ENCODE measurements at places on chromosomes 3 and 15.
A peak's percentile ranks its signal among the peaks of the same experiment; 100 is the strongest.

- no peak for DNase-seq
These were observed 67.7 kb downstream of the SCAPER start for GRCh38 chr15:76837474-76837873.

DNA sequence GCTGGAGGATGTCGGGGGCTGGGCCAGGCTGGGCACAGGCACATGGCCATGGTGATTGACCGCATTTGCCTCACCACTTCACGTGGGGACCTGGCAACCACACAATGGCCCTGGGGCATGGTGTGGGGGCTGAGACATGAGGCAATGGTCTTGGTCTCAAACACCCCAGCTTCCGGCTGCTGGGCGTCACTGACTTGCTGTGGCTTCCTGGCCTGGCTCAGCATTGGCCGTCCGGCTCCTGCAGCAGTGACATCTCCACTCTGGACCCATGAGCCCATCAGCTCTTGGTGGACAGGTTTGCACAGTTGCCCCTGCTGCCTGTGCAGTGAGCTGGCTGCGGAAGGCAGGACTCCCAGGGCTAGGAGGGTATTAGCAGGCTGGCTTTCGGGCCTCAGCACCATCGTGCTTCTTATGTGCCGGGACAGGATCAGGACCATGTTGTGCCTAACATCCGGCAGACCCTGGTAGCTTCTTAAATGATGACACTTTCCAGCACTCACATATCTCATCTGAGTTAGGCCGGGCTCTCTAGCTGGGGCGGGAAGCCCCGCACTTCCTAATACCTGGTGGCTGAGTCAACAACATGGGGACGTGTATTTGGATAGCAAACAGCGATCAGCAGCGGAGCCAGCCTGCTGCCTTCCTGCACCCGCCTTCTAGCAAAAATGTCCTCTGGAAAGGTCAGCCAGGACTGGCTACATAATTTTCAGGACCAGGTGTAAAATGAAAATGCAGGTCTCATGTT is 34.1 kb downstream of the ZNF710 start:
- no peak for DNase-seq

DNA sequence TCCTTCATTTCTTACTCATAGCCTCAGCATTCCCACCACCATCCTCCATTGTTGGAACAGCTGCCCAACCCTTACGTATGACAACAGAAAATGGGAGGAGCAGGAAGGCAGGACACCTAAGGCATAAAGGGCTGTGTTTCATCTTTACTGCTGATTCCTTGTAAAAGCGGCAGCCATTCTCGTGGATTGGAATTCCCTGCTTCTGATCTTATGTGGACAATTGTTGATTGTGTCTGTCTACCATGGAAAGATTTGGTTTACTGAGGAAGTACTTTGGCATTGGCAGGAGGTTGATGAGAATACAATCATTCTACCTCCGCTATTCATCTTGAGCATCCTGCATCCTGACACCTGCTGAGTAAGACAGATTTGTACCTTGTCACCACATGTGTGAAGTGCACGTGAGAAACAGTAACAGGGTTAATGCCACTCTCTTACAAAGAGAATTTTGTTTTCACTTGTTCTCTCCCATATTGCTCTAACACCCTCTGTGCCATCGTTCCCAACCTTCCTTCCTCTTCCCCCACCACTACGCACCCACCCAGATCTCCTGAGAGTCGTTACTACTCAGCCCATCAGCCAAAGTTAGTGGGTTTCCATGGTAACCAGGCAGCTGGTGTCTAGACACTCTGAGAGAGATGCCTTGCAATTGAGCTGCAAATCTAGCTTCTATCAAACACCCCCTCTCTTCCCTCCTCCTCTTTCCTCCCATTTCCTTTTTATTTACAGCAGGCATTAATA is 75.7 kb downstream of the GAP43 start:
- DNase-seq: no peak

GRCh38 chr15:63990454-63990853 is 55.8 kb downstream of the DAPK2 start:
- no peak for DNase-seq

DNA sequence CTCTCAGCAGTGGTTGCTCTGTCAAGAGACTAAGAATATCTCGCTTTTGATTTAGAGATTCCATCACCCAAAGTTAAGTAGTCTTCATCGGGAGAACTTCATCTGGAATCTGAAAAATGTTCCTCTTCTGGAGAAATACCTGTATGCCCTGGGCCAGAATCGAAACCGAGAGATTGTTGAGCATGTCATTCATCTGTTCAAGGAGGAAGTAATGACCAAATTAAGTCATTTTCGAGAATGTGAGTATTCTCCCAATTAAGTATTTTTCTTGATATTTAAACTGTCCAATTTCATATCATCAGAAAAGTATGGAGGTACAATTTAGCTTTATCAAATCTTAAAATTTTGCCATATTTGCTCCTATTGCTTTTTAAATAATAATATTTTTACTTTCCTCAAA is 12.9 kb upstream of the PSMA4 start:
- DNase-seq: no peak

- DNase-seq: no peak
These were observed 14.6 kb downstream of the ADAM10 start for GRCh38 chr15:58734859-58735258.

DNA sequence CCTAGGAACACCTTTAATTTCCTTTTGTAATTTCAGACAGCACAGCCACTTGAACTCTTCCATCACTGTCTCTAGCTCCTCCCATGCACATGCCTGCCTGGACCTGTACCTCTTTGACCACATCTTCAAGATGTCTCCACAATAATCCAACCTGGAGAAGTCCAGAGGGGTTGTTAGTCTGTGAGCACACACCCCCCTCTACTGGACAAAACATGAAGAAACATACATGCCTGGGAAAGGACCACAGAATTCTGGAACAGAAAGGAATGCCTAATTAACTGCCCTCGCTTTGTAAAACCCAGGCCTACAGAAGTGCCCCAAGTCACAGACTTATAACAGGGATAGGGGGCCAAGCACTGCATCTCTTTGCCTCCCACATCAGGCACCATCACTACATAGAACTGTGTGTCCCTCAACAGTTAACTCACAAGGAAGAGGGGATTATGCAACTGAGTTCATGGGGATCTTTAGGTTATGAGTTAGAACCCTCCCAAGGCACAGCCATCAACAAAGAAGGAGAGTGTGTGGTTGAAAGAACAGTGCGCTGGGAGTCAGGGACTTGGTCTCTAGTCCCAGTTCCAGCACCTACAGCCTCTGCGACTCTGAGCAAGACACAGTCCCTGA is 61.7 kb downstream of the FMN1 start:
- DNase-seq: no peak

GRCh38 chr3:21621181-21621651 is 129.8 kb downstream of the ZNF385D start:
- DNase-seq: no peak

DNA sequence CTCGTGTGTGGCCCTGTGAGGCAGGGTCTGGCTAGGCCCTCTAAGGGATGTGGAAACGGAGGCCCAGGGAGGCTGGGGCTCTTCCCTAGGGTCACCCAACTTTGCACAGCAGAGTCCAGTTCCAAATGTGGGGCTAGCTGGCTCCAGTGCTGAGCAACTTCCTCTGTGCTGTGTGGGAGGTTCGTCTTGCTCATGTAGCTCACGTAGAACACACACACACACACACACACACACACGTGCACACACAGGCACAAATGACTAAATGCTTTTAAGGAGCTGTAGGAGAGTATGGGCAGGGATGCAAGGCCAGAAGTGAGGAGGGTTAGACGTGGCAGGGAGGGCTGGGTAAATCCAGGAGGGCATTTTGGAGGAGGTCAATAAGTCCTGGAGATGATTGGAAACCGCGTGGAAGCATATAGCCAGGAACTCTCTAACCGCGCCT is 213.8 kb downstream of the RPLP1 start:
- DNase-seq: no peak

DNA sequence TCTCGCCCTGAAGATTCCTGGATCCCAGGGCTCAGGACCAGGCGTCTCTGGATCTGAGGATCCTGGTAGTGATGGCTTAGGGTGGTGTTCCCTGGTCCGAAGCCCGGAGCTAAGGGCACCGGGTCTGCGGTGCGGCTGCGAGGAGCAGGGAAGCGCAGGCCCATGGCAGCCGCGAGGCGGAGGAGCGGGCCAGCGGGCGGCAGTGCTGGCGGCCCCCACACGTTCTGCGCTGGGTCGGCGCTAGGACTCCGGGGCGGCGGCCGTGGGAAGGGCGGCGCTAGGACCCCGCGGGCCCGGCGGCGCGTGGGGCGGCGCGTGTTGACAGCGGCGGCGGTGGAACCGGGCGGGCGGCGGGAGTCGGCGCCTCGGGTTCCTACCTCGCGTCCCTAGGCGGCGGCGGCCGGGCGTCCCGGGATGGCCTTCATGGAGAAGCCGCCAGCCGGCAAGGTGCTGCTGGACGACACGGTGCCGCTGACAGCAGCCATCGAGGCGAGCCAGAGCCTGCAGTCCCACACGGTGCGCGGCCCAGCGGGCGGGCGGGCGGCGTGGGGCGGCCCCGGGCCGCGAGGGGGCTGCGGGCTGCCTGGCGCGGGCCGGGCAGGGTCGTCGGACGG is at the start of gene PXK:
TSS of gene PXK (plus strand) at position 318 of the 614 bp plus-strand sequence. CDS start at position 415, 97 bp downstream.
- peak; percentile 50 for DNase-seq

GRCh38 chr3:17094551-17094950 is 209.8 kb downstream of the PLCL2 start:
- no peak for DNase-seq

DNA sequence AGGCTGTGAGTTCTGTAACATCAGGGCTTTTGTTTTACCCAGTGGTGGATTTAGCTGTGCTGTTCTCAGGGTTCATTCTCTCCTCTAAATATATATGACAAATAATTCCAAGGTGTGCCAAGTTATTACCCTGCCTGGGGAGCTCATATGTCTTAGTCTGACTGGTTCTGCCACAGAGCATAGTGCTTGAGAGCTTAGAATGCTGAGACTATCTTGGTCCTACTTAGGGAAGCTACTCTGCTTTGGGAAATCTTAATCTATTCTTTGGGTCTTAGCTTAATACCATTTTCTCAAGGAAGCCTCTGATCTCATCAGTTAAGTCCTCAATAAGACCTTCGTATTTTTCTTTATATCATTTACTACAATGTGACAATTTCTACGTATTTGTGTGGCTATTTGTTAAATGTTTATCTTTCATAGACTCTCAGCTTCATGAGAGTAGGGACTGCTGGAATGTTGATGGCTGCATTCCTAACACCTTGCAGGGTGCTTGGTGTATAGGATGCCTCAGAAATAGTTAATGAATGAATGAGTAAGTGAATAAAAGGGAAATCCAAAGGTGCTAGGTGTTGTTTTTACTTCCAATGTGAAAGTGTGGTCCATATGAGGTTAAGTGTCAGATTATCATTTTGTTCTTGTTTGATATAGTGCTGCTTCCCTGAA is 1.8 kb downstream of the OTOL1 start:
- DNase-seq: no peak

DNA sequence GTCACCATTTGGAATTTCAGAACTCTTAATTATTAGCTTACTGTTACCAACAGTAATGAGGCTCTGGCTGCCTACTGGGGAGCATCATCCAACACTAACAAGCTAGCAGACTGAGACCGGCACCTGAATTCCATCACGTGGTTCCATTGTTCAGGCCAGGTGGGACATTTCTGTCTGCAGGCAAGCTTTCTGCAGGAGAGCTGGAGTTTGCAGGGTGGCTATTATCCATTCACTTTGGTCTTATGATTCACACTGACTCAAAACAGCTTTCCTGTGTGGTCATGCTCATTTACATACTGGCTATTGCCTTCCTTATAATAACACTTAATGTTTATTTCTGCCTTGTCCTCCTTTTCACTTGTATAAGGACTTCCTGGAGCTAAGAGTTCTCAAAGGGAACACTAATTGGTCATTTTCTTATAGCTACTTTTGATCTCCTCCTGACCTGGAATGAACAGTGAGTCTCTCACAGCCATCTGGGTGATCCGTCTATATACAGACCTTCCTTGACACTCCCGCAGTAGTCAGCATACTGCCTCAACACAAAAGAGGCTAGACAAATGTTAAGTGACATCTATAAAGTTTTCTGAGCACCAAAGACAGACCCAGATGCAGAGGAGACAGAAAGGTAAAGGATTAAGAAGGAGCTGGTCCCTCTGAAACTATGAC is 695.4 kb downstream of the FHIT start:
- DNase-seq: no peak

DNA sequence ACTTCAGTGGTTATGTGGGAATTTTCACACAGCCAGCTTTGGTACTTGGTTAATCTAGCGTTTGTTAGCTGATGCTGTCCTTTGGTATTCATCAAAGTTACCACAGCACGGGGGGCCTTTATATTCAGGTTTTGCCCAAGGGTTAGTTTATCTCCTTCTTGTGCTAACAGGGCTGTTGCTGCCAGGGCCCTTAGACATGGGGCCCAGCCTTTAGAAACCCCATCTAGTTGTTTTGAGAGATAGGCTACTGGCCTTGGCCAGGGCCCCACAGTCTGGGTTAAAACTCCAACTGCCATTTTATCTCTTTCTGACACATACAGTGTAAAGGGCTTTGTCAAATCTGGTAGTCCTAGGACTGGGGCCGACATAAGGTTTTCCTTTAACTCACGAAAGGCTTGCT is 7.5 kb upstream of the DNAAF4 start:
- no peak for DNase-seq

- no peak for DNase-seq
These were observed at the start of gene HHLA2 for GRCh38 chr3:108296239-108296638. HHLA2 (plus strand) TSS chr3:108296548; CDS start chr3:108351814, 55,266 bp downstream.

GRCh38 chr3:150385296-150386242 is 22.5 kb upstream of the TSC22D2 start:
- DNase-seq: no peak

Data from stimulated activated CD8-positive, alpha-beta memory T cell treated with anti-CD3 and anti-CD28 coated beads, Interleukin-4, amount 100 ng/mL, for 1 hour (primary cell).